ENCODE measurements at places on chromosomes 3 and 15. TPM values are rescaled to one million over a fixed set of nuclear protein-coding genes. Genes with fewer than 3 reads are reported as not detected.

GRCh38 chr15:78726870-78727551 lies 84.3 kb downstream of the ADAMTS7 start:
- no peak for DNase-seq

DNA sequence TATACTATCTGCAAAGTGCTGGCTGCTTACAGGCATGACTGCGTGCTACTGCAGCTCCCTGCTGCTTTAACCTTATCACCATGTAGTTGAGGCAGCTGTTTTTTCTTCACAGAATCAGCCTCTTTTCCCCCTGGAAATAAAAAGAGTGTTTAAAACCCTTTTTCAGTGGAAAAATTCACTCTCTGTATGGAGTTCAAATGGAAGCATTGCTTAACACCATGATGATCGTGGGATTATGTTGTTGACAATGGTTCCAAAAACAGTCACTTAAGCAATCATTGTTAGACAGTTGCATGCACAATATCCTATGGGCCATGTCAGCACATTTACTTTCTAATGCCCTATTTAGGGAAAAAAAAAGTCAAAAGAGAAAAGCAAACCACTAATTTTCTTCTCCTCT lies 536.4 kb downstream of the UNC13C start:
- DNase-seq, result no peak

GRCh38 chr3:133197619-133198018 lies 159.4 kb downstream of the TMEM108 start:
- DNase-seq, result no peak

DNA sequence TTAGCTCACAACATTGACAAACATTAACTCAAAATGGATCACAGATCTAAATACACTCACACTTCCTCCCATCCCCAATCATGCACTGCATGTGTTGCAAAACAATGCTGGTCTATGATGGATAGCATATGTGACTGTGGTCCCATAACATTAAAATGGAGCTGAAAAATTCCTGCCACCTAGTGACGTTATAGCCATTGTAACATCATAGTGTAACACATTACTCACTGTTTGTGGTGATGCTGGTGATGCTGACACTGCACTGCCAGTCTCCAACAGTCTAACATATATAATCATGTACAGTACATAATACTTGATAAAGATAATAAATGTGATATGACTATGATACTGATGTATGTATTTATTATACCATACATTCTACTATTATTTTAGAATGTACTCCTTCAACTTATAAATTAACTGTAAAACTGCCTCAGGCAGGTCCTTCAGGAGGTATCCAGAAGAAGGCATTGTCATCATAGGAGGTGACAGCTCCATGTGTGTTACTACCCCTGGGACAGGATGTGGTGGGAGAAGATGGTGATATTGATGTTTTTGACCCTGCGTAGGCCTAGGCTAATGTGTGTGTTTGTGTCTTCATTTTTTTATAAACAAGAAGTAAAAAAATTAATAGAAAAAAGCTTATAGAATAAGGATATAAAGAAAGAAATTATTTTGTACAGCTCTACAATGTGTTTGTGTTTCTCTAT lies 41.3 kb downstream of the TXNRD3 start:
- DNase-seq, result no peak

LRRC28 gene
- 21.6 TPM for total RNA-seq

Measured in tibial nerve (tissue), 4 donors.